Peyer's patch (tissue), 4 donors: ENCODE measurements at places on chromosomes 3 and 15. TPM values are rescaled to one million over a fixed set of nuclear protein-coding genes. Genes with fewer than 3 reads are reported as not detected.

Gene WDR93
- total RNA-seq = not detected

Gene MAP3K13
- 40.4 TPM for total RNA-seq

GRCh38 chr3:72154391-72155335 lies 369.7 kb upstream of the PROK2 start:
- no peak for DNase-seq

- DNase-seq = no peak
Observed at GRCh38 chr15:79037848-79038247, 52.7 kb downstream of the RASGRF1 start.

- no peak for DNase-seq
Observed at GRCh38 chr3:117184574-117184973, 475.0 kb downstream of the TUSC7 start.
